Activated CD8-positive, alpha-beta memory T cell treated with anti-CD3 and anti-CD28 coated beads for 4 hours (primary cell): ENCODE measurements at places on chromosomes 3 and 15.

DNA sequence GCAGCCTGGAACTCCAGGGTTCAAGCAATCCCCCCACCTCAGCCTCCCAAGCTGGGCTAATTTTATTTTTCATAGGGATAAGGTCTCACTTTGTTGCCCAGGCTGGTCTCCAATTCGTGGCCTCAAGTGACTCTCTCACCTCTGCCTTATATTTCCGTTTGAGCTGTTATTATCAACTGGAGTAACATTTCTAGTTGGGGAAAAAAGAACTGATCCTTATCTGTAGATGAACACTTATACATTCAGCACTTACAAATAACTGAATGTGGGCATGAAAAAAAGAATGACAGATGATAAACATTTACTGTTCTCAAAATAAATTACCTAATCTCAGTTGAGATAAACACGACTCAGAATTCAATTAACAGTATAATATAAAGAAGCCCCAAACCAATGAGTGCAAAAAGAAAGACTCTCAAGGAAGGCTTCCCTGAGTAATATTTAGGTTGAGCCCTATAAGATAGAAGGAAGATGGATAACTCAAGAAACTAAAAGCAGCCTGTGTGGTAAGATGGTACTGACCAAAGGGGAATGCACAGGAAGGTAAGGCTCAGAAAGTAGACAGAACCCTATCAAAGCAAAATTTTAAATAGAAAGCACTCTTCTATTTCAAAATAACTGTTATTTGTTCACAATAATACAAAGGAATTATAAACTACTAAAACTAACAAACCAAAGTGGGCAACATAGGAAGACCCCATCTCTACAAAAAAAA lies 11.8 kb downstream of the UBE3A start:
- no peak for DNase-seq

- no peak for DNase-seq
Observed at GRCh38 chr3:128794067-128794768, 68.2 kb downstream of the RAB7A start.

- DNase-seq: no peak
Observed at GRCh38 chr3:179375091-179375999, 27.8 kb downstream of the MFN1 start.

DNA sequence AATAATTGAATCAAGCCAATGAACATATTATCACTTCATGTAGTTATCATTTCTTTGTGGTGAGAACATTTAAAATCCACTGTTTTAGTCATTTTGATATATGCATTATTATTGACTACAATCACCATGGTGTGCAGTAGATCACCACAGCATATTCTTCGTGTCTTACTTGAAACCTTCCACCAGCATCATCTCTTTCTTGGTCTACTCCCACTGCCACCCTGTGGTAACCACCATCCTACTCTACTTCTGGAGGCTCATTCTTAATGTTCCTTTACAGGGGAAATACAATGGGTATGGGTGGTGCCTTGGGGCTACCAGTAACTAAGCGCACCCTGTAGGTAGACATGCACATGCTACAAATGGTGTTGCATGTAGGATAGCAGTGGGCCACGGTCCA lies 25.4 kb downstream of the PXK start:
- DNase-seq: no peak

DNA sequence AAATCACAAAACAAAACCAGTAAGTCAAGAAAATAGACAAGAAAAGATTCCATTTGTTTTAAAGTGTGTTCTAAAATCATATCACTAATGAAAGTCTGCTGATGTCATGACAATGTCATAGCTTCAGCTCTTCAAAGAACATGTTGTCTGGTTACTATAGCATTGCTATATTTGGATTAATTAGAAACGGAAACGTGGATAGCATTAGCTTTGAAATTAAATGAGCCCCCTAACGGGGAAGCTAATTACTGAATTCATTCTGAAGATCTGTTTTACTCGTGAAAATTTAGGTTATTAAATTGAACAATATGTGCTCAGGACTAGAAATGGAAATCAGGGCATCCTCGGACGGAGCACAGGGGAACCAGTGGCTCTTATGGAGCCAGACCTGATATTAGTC lies 316.7 kb upstream of the AGTR1 start:
- DNase-seq: no peak

- DNase-seq: no peak
Observed at GRCh38 chr3:108501535-108501934, 8.9 kb downstream of the MYH15 start.

GRCh38 chr3:49654955-49655556 lies 19.1 kb upstream of the APEH start:
- no peak for DNase-seq

- no peak for DNase-seq
Observed at GRCh38 chr15:42138968-42139386, 17.5 kb downstream of the PLA2G4F start.

DNA sequence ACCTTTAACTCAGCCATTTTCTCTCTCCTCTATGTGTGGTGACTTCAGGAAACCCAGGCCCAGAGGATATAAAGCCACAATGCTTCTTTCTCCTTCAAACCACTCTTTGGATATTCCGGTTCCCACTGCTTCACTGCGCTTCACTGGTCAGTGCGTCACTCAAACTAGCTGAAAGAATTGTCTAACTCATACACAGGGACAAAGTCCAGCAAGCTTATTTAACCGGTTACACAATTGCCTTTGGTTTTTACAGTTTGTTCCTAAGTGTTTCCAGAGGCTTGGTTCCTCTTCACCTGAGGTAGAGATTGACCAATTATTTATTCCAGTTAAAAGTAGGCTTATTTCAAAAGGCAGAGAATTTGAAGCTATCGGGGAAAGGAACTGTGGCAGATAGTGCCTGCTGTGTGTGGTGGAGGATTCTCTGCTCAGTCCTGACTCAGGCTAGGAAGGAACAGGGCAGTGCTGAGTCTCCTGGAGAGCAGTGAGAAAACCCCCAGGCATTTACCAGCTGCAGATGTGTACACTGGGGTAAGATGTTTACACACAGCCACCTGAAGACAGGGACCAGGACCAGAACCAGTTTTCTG lies at the start of gene HGD:
Gene HGD (minus strand): TSS at position 145 of the 587 bp plus-strand sequence. CDS start 128 bp downstream, at position 17.
- DNase-seq: no peak

GRCh38 chr3:41630708-41631107 lies 331.2 kb downstream of the ULK4 start:
- DNase-seq: no peak

DNA sequence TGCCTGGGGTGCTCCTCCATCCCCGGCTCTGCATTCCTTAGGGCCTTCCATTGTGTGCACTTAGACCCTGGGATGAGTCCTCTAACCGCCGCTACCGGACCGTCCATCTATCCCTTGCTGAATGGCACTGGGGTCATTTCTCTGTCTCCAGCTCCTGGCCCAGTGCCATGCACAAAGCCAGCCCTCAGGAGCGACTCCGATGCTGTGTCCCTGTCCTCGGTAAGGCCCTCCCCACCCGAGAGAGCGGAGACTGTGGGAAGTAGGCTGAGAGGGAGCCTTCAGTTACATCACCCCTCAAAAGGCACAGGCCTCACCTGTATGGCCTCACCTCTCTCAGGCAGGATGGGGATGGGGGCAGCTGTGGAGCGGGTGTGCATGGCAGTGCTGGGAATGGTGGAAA lies 33.8 kb downstream of the MUC4 start:
- no peak for DNase-seq

- DNase-seq: no peak
Observed at GRCh38 chr15:36888011-36888992, 212.0 kb downstream of the MEIS2 start.

DNA sequence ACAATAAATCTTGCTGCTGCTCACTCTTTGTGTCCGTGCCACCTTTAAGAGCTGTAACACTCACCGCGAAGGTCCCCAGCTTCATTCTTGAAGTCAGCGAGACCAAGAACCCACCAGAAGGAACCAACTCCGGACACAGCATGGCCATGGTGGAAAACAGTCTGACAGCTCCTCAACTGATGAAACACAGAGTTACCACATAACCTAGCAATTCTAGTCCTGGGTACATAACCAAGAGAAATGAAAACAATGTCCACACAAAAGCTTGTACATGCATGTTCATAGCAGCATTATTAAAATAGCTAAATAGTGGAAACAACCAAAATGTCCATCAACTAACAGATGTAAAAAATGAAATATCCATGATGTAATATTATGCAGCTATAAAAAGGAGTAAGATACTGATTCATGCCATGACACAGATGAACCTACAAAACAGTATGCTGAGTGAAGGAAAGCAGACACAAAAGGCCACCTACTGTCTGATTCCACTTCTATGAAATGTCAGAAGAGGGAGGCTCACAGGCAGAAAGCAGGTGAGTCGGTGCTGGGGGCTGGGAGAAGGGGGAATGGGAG lies 36.8 kb downstream of the VGLL4 start:
- DNase-seq: no peak

- DNase-seq: no peak
Observed at GRCh38 chr3:16112910-16113504, 61.5 kb upstream of the GALNT15 start.

GRCh38 chr3:145357453-145357852 lies 803.5 kb downstream of the PLOD2 start:
- no peak for DNase-seq

DNA sequence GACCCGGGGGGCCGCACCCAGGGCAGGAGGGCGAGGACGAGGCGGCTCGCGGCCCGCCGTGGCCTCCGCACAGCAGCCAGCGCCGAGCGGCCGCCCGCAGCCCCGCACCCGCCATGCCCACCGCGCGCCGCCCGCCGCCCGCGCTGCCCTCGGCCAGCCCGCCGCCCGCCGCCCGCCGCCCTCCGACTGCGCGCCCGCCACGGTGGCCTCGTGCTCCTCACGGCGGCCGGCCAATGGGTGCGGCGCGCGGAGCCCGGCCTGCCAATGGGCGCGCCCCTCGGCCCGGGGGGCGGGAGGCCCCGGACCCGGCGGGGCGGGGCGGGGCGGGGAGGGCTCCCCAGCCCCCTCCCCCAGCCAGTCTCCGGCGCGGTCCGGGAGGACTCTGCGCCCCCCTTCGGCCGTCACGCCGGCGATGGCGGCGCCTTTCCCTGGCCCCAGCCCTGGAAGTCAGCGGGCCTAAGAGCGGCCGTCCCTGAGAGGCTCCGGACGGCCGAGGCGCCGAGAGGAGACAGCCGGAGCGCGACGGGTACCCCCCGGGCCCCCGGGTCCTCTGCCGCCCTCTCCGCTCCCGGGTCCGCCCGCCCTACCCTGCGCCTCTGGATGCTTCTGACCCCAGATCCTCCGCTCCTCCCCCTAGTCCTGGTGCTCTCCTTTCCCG lies at the start of gene NT5DC2:
Gene NT5DC2 (minus strand): TSS at position 235 of the 658 bp plus-strand sequence. CDS start 120 bp downstream, at position 115.
- DNase-seq: peak; percentile 44

- DNase-seq: no peak
Observed at GRCh38 chr3:143084856-143085731, 34.5 kb upstream of the CHST2 start.

- DNase-seq: no peak
Observed at GRCh38 chr3:146739203-146739671, 134.1 kb upstream of the PLSCR5 start.

DNA sequence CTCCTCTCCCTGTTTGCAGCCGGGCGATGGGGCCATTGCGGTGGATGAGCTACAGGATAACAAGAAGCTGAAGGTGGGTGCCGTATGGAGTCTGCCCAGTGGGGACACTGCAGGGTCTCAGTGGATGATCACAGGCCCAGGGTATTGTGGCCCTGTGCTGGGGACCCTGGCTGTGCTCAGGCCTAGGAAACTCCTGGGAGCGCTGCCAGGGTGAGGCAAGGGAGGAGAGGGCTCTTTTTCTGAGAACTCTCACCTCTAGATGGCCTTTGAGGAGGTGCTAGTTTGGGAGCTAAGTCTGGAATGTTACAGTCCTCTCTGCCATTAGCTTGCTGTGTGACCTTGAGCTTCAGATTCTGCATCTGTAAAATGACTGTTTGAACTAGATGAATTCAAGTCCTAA lies 16.4 kb downstream of the SLC24A1 start:
- no peak for DNase-seq

DNA sequence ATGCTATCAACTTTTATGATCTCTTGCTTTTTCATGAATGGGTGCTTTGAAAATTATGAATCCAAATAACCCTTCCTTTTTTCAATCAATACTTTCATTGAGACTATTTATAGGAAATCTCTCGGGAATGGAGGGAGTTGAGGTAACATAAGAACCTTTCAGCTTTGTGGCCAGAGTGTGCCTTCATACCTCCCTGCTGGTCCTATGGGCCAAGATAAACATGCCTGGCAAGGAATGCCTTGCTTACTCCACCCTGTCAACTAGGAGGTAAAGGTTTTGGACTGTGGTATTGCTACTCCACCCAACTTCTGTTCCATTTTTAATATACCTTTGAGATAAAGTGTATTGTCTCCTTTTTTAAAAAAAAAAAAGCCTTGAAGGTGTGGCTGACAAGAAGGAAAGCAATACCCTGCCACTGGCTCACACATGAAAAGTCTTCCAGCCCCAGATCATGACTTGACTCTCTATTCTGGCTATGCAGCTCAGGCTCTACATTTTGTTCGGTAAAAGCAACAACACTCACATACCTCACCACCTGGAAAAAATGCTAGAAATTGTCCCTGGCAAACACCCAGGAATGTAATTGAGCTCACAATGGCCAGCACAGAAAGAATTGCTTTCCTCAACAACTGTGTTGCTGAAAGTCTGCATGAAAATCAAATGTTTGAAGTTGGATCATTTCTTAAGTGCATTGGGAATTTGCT lies 35.8 kb downstream of the COL8A1 start:
- no peak for DNase-seq

DNA sequence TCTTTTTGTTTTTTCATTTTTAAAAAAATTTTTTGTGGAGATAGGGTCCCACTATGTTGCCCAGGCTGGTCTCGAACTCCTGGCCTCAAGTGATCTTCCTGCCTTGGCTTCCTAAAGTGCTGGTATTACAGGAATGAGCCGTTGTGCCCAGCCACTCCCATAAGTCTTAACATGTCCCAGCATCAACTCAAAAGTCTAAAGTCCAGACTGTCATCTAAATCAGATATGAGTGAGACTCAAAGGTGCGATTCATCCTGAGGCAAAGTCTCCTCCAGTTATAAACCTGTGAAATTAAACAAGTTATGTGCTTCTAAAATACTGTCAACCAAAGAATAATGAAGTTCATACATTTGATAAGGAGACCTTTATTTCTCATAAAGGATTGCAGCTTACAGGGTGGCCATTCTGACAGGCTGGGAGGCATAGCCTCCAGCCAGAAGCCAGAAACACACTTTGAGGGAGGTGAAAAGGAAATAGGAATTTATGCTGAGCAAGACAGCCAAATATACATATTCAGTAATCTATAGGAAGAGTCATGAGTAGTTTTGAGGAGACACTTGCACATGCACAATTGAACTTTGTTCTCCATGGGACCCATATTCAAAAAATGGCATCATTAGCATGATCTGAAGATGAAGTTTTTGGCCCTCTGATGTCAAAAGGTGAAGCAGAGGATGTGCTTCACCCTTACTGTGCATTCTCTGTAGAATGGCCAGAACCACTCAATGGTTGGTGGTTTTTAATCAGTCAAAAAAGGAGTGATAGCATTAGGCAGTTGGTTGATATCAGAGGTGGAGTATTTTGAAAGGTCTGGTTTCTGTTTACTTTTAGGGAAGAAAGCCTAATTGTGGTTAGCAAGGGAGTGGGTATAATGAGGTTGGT lies 11.0 kb upstream of the ZNF662 start:
- no peak for DNase-seq

GRCh38 chr3:33096093-33096868 lies 665 bp downstream of the GLB1 start:
- DNase-seq: no peak

GRCh38 chr15:71312731-71313460 lies 197.6 kb downstream of the THSD4 start:
- DNase-seq: no peak

GRCh38 chr3:5160940-5161858 lies 26.3 kb upstream of the EDEM1 start:
- no peak for DNase-seq
